ENCODE measurements at places on chromosomes 11 and 22. TPM values are rescaled to one million over a fixed set of nuclear protein-coding genes. Genes with fewer than 3 reads are reported as not detected.

DNA sequence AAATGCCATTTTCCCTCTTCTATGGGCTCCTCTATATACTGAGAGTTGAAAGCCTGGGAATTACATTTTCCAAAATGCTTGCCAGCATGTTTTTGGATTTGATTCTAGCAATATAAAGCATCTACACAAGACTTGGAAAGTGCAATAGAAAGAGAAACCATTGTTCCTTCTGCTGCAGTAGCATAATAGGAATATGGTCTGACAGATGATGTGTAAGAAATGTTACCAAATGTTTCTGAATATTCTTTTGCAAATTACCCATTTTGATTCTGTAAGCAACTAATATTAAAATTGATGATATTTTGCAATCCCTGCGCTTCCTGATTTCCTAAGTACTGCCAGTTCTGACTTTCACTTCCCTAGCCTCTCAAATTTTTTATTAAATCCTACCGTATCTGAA is 61.6 kb downstream of the CASP12 start:
- peak; percentile 83 for DNase-seq

GRCh38 chr11:28077521-28077920 is 30.4 kb downstream of the KIF18A start:
- no peak for DNase-seq

Gene SYVN1
- 10.0 TPM for total RNA-seq

DNA sequence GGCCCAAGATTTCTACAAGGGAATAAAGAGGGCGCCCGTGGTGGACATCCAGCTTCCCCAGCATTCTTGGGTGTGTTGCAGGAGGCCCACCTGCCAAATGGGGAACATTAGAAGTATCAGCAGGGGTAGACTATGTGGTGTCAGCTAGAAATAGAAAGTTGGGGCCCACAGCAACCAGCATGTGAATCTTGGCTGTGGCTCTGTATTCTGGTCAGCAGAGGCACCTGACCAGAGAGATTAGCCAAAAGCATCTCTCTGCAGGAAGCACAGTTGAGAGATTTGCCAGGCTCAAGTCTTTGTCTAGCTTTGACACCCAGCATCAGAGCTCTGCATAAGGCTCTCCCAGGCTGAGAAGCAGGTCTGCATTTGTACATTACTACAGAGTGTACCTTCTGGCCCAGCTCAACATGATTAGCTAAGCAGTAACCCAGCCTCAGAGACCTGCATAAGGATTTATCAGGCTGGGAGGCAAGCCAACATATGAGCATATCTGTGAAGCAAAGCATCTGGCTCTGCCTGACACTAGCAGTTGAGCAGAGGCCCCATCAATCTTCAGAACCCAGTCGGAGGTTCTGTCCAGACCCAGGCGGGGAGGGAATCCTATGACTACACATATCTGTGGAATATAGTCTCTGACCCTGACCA is 79.9 kb downstream of the MS4A13 start:
- peak; percentile 78 for DNase-seq

- DNase-seq = no peak
Observed at GRCh38 chr22:41964112-41964491, 5.1 kb upstream of the SEPTIN3 start.

- DNase-seq = peak; percentile 22
Observed at GRCh38 chr11:20671856-20672546, 2.6 kb downstream of the NELL1 start.

Gene CCDC87
- 0.09 TPM for total RNA-seq

Gene TRIM6
- total RNA-seq = 1.5 TPM

- no peak for DNase-seq
Observed at GRCh38 chr11:45610627-45611026, 54.8 kb downstream of the CHST1 start.

GRCh38 chr11:32790916-32791315 is 3.5 kb downstream of the CCDC73 start:
- DNase-seq = no peak

Gene OR10A5
- total RNA-seq = not detected

Gene OR5P2
- not detected for total RNA-seq

Gene PATE1
- not detected for total RNA-seq

- DNase-seq = no peak
Observed at GRCh38 chr11:2870460-2870859, 15.1 kb downstream of the CDKN1C start.

Gene GPHA2
- total RNA-seq = not detected

GRCh38 chr11:47784785-47785381 is 17.7 kb upstream of the FNBP4 start:
- DNase-seq = no peak

GRCh38 chr22:28923826-28924732 is 40.7 kb downstream of the ZNRF3 start:
- DNase-seq = peak; percentile 37

GRCh38 chr11:113977701-113978100 is 2.8 kb downstream of the HTR3A start:
- no peak for DNase-seq

GRCh38 chr11:43986327-43986726 is 43.9 kb downstream of the C11orf96 start:
- DNase-seq = no peak

DNA sequence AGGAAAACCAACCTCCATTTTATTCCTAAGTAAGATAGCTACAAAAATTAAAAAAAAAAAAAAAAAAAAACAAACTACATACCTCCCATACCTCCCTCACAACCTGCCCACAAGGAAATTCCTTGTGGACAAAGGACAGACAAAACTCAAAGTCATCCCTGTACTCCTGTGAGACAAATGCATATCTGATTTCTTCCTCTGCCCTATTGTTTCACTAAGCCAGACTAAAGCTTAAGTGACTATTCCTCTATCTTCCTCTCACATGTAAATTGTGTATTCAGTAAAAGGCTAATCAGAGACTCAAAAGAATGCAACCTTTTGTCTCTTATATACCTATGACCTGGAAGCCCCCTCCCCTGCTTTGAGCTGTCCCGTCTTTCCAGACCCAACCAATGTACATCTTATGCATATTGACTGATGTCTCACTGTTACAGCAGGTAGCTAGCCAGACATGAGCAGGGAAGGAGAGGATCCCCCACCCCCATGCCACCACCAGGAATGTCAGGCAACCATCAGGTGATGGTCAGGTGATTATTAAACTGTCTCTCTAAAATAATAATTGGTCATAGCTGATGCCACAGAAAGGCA is 289.4 kb downstream of the SBF2 start:
- no peak for DNase-seq

- DNase-seq = no peak
Observed at GRCh38 chr11:3105791-3106735, 48.8 kb upstream of the CARS1 start.
